ENCODE measurements at places on chromosomes 11 and 22. TPM values are rescaled to one million over a fixed set of nuclear protein-coding genes. Genes with fewer than 3 reads are reported as not detected.

GRCh38 chr22:20918663-20919218, 1.5 kb downstream of the CRKL start:
- no peak for DNase-seq

DNA sequence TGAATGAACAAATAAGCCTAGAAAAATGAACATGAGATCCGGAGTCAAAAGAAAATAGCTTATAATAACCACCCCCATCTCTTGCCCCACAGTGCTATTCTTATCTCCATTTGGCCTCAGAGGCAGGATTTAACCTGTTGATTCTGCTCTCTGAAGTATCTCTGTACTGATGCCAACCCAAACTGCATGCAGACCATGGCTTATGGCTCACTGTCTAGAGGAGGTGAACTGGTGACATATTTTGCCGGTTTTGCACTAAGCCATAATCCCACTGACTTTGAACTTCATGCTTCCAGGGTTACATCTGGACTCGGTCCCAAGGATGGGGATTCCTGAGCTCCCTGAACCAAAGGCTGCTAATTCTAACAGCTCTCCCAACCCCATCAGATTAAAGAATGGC, 397.1 kb downstream of the TENM4 start:
- no peak for DNase-seq

- peak; percentile 24 for DNase-seq
Observed at GRCh38 chr11:27471589-27472397, 797 bp downstream of the LGR4 start.

GRCh38 chr22:42680648-42681047, 31.5 kb upstream of the CYB5R3 start:
- no peak for DNase-seq

DNA sequence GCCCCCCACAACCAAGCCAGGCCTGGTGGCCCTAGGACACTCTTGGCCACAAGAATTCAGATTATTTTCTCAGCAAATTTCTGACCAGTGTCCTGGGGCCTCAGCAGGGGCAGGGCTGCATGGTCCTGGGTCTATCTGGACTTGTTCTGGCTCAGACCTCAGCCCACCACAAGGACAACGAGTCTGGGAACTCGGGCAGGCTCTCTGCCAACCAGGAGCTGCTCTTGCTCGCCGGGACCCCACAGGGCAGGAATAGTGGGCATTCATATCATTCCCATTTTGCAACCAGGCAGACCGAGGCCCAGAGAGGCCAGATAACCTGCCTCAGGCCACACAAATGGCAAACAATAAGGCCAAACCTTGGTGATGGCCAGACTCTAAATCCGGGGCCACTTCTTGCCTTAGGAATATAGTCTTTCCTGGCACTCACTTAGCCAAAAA, 75.4 kb upstream of the WNT7B start:
- DNase-seq, result no peak

- DNase-seq, result no peak
Observed at GRCh38 chr11:47617417-47617809, 23.2 kb upstream of the C1QTNF4 start.

DNA sequence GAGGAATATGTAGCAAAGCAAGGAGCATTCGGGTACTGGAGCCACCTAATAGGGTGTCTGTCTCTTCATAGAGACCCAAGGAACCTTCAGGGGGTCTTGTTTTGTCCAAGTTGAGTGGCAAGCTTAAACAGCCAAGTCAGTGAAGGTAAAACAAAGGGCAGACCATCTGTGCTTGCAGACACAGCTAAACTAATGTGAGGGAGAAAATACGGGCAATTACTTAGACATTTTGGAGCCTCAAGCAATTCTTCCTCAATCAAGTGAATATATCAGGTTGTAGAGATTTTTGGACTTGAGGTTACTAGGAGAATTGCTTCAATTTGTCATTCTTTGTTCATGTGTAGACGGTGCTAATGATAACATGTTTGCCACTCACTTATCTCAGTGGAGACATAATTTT, 148.2 kb upstream of the ARHGAP20 start:
- no peak for DNase-seq

DNA sequence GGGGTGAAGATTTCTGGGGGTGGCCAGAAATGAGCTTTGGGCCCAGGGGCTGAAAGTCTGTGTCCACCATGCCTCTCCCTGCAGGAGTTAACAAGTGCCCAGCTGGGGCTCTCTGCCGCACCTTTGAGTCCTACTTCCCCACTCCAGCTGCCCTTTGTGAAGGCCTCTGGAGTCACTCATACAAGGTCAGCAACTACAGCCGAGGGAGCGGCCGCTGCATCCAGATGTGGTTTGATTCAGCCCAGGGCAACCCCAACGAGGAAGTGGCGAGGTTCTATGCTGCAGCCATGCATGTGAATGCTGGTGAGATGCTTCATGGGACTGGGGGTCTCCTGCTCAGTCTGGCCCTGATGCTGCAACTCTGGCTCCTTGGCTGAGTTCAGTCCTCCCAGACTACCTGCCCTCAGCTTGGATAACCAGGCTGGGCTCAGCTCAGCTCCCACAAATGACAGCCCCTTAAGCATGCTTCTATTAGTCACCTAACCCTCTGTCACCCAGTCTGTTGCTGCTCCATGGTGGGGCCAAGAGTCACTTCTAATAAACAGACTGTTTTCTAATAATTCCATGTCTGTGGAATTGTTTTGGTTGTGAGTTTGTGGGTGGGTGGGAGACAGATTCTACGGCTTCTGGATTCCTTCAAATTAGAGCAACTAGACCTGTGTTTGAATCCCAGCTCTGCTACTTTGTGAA, 3.0 kb upstream of the INPPL1 start:
- no peak for DNase-seq

DNA sequence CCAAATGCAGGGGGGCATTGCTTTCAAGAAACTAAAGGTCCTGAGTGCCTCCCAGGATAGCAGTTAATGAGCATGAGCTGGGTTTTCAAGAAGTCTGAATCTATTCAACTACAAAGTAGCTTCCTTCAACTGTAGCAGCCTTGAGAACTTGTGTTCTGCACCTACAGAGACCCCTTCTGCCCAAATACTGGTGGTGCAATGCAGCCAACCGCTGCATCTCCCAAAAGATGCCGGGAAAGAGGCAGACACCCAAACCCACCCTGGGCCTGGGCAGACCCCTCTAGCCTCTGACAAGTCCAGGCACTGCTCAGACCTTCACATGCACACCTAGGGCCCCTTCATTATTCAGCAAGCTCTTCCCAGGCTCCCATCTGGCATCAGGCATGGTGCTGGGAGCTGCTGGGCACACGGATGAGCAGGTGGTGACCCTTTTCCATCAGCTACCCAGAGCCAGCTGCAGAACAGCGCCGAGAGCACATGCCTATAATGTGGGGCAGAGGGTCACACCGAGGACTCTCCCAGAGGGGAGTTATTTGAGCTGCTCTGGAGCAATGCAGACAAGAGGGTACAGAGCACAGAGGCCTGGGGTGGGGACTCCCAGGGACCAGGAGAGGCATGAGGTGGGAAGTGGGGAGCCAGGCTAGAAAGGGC, 44.9 kb upstream of the ETS1 start:
- peak; percentile 41 for DNase-seq

GRCh38 chr11:92911478-92911877, 58.0 kb upstream of the MTNR1B start:
- DNase-seq, result no peak

DNA sequence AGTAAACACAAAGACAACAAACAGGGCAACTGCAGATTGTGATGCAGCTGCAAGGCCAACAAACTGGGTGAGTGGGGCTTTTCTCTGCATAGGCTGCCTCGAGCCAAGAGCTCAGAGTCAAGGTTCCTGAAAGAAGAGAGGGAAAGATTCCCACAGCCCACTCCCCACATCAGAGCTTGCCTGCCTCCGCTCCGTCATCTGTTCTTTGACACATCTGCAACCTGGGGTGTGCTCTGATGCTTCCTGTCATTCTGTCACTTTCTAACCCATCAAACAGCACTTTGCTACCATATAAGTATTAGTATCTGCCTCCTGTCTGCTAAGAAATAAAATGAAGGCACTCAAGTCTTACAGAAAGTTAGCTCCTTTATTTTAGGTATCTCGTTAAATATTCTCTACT, 46.9 kb downstream of the C22orf31 start:
- DNase-seq, result no peak

KLHL35 gene
- 0.21 TPM for total RNA-seq

MRGPRE gene
- not detected for total RNA-seq

Measured in activated naive CD8-positive, alpha-beta T cell treated with anti-CD3 and anti-CD28 coated beads for 36 hours (primary cell).